ENCODE measurements at places on chromosomes 12 and 14.

DNA sequence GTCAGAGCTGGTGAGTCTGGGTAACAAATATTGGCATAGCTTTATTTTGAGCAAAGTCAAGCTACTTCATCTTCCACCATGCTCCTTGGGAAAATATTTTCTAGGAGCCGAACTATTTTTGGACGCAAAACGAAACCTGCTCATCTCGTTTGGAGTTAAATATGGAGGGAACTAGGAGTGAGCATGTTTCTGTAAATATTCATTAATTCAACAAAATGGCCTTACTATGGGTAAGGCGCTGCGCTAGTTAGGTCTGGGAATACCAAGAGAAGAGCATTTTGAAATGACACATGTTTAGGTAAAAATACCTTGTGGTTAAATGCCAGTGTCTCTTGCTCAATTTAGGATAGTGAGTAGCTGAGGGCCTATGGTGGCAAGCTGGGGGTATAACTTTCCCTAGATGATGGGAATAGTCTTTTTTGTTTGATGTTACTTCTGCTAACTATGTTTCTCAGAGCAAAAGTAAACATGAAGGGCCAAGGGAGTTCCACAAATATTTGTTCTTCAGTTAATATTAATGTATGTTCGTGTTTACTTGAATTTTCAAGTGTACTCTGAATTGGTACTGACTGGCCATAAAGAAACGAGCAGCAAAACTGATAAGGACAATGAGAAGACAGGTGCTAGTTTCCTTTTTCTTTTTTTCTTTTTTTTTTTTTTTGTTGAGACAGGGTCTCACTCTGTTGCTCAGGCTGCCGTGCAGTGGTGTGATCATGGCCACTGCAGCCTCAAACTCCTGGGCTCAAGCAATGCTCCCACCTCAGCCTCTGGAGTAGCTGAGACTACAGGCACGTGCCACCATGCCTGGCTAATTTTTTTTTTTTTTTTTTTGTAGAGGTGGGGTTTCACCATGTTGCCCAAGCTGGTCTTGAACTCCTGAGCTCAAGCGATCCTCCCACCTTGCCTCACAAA, 77.7 kb downstream of the MAP1LC3B2 start:
- DNase-seq: no peak

- DNase-seq: no peak
Measured at GRCh38 chr12:108826807-108827721, 30.3 kb downstream of the SSH1 start.

- DNase-seq: no peak
Measured at GRCh38 chr12:120206228-120206627, 5.3 kb upstream of the RPLP0 start.

DNA sequence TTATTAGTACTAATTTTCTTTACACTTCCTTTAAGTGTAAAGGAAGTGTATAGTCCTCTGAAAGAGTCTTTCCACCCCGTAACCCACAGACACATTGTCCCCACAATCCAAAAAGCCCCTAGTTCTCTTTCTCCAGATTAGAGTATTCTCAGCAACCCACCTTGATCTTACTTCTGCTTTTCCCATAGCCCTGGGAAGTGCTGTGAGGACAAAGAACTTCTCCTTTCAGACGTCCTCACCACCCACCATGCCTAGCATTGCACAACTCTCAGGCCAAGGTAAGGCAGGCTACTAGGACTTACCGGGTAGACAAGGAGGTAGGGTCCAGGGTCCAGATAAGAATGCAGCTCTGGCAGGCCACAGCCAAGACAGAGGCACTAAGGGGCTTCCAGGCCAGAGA, 7.4 kb downstream of the AAAS start:
- DNase-seq: no peak

DNA sequence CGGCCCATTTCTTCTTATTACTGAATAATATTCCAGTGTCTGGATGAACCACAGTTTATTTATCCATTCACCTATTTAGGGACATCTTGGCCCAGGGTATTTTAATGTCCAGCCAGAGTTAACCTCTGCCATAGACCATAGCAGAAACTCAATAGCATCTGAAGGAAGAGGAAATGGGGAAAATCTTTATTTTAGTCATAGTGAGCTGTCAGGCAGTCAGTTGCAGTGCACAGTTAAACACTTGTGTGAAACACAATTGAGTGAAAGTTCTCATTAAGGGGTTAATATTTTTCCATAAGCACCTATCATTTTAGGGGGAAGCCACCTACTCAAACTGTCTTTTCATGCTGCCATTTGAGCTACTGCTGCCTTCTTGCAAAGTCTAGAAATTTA, 197.3 kb upstream of the PPFIA2 start:
- DNase-seq: no peak

DNA sequence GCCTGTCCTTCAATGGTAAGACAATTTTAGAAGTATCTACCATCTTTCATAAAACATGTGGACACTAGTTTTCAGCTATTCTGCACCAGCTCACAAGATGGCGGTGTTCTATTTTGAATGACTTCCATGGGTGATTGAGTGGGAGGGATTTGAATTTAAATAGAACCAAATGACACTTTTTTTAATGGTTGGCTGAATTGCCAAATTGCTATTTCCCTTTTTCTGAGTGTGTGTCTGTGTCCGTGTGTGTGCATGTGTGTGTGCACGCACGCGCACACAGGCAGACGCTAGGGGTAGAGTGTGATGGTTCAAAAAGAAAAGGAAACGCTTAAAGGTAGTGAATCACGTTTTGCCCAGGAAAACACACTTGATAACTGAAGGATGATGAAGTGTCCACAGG, 362.6 kb downstream of the DAD1 start:
- DNase-seq: no peak

DNA sequence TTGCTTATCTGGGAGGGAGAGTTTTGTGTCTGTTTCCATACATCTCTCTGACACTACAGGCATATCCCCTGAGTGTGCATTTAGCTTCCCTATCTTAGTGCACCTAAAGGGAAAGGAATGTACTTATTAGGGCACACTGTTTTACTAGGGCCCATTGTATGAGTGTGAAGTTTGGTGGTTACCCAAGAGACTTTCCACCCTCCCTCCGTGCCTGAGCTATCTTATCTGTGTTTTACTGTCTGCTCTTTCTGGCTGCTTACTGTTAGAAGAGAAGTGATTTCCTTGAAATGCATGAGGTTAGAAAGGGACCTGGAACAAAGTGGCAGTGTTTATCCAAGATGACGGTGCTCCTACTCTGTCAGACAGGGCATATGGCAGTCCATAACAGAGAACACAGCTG, 8.5 kb upstream of the SVOP start:
- DNase-seq: no peak

DNA sequence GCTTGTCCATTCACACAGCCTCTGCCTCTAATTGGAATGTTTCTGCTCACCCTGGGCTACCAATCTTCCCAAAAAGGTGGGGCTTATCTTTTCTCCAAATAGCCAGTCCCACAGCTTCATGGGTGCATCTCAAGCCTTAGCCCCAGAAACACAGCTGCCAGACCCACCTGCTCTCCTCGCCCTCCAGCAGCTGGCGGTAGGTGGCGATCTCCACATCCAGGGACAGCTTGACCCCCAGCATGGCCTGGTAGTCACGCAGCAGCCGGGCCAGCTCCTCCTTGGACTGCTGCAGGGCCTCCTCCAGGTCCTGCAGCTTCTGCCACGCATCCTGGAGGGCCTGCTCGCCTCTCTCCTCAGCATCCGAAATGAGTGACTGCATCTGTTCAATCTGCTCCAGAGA, 11.1 kb downstream of the KRT77 start:
- DNase-seq: no peak

- no peak for DNase-seq
Measured at GRCh38 chr12:8922544-8922943, 8.2 kb downstream of the PHC1 start.

GRCh38 chr12:43835264-43835655, 621 bp upstream of the TMEM117 start:
- no peak for DNase-seq

GRCh38 chr12:10607885-10608458, 5.4 kb downstream of the MAGOHB start:
- DNase-seq: no peak

GRCh38 chr14:105108516-105108864, 43.3 kb upstream of the GPR132 start:
- DNase-seq: no peak

- no peak for DNase-seq
Measured at GRCh38 chr14:75242546-75243273, 35.9 kb upstream of the FOS start.

- no peak for DNase-seq
Measured at GRCh38 chr14:105026033-105026785, 5.3 kb upstream of the CDCA4 start.
